ENCODE measurements at places on chromosomes 7 and 10.

- no peak for DNase-seq
Measured at GRCh38 chr7:115078851-115079250, 157.0 kb downstream of the MDFIC start.

- no peak for DNase-seq
Measured at GRCh38 chr7:79709574-79710409, 256.3 kb upstream of the MAGI2 start.

- DNase-seq = no peak
Measured at GRCh38 chr10:45253183-45253914, 62.1 kb downstream of the OR13A1 start.

DNA sequence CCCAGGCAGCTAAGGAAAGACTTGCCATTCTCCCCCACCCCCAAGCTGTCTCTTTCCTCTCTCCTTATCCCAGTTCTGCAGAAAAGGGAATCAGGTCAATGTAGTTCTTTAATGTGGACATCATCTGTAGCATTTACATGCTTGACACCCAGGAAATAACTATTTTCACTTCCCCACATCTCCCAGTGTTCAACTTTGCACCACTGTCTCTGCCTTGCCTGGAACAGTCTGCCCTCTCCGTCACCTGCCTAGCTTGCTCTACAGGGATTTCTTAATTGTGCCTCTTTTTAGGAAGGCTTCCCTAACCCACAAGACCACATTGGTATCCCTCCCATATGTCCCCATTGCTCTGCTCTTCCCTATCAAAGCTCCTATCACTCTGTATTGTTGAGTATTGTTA, 45.9 kb upstream of the TOMM7 start:
- no peak for DNase-seq

DNA sequence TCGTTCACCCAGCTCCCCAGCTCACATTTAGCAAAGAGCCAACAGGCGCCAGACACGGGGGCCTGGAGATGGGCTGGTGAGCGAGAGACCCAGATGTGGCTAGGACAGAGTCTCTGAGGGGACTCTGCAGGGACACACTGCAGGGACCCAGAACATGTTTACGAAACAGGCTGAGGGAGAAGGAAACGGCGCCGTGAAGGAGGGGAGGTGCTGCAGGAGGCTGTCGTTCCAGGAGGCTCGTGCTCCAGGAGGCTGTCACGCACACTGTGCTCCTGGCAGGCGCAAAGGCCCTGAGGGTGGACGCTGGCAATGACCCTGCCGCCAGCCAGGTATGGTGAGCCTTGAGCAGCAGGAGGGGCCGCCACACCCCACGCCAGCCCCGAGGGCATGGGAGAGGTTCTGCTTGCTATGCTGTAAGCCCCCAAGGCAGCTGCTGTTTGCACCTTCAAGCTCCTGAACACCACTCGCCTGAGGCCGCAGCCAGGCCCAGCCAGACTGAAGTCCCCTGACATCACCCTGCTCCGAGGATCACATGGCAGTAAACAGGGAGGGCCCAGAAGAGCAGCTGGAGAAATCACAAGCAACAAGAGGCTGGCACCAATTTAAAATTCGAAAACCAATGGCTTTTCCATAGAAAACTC, 27.3 kb downstream of the ADAP1 start:
- no peak for DNase-seq

DNA sequence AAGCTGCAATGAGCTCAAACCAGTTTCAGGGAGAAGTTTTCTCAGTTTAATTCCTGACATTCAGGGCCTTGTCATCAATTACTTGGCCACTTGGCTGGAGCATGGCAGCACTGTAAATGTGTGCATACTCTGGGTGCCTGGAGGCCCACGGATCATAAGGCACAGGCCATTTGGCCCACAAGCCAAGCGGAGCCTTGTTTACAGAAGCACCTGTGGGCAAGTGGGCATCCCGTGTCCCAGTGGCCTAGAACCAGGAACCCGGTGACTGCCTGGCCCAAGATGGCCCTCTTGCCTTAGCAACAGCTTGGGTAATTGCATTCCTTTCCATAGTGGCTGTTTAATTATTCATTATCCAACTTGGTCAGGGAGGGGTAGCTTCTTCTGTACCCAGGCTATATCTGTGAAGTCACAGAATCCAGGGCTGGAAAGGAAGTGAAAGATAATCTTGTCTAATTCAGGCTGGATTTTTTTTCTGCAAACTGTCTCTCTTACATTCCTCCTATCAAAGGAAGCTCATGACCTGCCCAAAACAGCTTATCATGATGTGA, 426.4 kb upstream of the ZMIZ1 start:
- no peak for DNase-seq
